Ovary (tissue), 10 donors: ENCODE measurements at places on chromosomes 11 and 22. TPM values are rescaled to one million over a fixed set of nuclear protein-coding genes. Genes with fewer than 3 reads are reported as not detected.

The MISFA gene
- total RNA-seq: not detected

The ST14 gene
- total RNA-seq: 0.78 TPM

The OR2AT4 gene
- not detected for total RNA-seq

The PLAAT4 gene
- 70.9 TPM for total RNA-seq

The RAG1 gene
- total RNA-seq: 0.82 TPM

The SPI1 gene
- total RNA-seq: 8.5 TPM

The VWCE gene
- 19.6 TPM for total RNA-seq

The KRTAP5-9 gene
- total RNA-seq: 0.77 TPM
